PC-3 (cell line): ENCODE measurements at places on chromosomes 1 and 21. TPM values are rescaled to one million over a fixed set of nuclear protein-coding genes. Genes with fewer than 3 reads are reported as not detected.

The FCRL4 gene
- not detected in 2 replicates for total RNA-seq

- peak; percentile 83 for DNase-seq
Observed at GRCh38 chr1:49102752-49103151, 326.1 kb upstream of the BEND5 start.

DNA sequence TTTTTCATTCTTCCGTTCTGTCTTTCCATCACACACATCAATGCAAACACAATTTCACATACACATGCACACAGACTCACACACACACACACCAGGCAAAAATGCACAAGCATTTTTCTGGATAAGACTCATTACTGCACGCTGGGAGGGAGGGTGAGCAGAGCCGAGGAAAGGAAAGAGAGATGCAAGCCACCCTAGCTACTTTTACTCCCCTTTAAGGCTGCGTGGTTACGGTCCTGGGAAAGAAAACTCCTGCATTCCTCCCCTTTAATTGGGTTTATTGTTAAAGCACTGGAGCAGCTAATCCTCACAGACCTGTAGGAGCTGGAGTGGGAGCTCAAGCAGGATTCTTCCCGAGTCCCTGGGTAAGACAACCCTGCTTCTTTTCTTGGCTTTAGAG is at the start of gene CAMK1G:
CAMK1G (plus strand) TSS at position 307 of the 400 bp plus-strand sequence. CDS start 11,270 bp downstream, outside the sequence.
- DNase-seq, result peak; percentile 56

- peak; percentile 43 for DNase-seq
Observed at GRCh38 chr1:51916587-51917405, 38.3 kb upstream of the NRDC start.

DNA sequence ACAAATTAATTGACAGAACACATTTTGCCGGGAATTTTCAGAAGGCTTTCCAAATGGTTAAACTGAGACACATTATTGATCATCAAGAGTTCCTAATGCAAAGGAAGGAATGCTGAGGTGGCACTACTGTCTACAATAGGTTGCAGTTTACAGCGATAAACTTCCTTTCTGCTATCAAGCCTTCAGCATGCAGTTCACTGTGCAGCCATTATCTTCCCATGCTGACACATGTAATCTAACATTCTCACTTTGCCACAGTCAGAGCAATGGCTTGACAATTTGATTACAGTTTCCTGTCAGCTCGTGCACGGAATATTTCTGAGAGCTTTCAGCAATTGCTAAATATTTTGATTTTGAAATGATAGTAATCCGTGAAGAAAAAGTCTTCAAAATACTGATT is 166.9 kb upstream of the PRMT6 start:
- DNase-seq, result no peak

DNA sequence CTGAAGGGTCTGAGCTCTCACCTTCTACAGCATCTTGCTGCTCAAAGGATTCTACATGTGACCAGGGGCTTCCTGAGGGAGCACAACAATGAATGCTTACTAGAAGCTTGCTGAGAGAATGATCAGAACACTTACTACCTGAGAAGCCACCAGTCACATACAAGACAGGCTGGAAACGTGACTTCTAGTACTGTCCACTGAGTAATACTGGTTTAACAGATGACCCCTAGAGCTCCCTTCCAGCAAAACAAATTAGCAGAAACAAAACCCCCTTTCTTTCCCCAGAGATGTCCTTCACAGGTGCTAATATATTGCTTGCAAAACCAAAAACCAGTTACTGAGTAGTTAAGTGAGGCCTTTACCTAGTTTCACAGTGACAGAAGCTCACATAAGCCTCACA is 2.1 kb downstream of the TAF5L start:
- no peak for DNase-seq

DNA sequence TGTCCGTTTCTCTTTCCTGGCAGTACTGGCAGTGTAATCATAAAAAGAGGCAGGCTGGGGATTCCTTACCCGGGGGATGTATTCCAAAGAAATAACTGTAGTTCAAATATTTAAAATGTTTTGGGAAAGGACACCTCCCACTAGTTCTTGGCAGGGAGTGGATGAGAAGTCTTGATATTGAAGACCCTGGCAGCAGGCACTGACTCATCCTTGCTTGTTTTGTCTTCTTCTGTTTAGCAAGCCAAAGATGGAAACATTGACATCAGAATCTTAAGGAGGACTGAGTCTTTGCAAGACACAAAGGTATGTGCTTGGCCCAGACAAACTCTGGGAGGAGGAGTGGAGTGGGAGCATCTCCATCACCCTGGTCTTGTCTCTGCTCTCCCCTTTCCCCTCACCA is 639 bp downstream of the IL20 start:
- DNase-seq, result peak; percentile 21

- no peak for DNase-seq
Observed at GRCh38 chr1:109389638-109390341, 7.9 kb downstream of the SORT1 start.
